ENCODE measurements at places on chromosomes 7 and 10.

DNA sequence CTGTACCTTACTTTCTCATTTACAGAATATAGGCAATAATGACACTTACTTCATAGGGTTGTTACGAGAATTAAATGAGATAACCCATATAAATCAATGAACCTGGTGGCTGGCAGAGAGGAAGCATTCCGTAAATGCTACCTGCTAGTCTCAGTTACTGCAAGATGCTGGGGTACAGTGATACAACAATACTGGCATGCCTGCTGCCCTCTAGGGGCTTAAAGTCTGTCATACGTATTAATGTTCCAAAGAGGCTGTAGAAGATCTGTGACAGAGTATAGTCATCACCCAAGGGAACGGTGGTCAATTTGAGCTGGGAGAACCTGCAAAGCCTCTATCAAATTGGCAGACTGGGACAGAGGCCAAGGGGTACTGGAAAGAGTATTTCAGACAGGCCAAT is 421.5 kb downstream of the GPAM start:
- DNase-seq: no peak

DNA sequence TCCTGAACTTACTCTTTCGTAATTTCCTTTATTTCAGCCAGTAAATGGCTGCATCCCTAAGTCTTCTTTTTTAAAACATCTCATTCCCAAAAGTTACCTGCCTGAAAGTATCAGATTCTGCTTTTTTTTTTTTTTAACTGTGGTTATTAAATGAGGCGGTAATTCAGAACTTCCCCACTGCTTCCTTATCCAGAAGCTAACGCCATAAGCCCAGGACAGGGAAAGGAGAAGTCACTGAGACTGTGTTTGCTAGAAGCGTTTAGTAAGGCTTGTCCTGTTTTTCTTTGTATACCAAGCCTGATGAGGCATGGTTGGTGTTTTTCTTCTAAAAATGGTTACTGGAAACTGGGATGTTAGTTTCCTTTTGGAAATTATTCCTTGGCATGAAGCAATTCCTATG is 197.8 kb downstream of the CELF2 start:
- DNase-seq: no peak

DNA sequence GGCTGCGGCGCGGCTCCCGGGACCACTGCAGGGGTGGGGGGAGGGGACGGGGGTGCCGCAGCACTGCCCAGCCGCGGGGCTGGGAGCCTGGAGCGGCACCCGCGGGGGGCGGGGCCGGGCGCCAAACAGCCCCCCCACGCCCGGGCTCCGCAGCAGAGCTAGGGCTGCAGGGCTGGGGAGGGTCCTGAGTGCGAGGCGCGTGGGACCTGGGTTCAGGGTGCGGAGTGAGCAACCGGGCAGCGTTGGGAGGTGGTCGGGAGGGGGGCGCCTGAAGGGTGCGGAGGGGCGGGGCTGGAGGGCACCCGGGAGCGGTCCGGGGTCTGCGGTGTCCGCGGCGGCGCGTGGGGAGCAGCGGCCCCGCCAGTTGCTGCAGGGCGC is 528 bp downstream of the CAMK2G start:
- no peak for DNase-seq

DNA sequence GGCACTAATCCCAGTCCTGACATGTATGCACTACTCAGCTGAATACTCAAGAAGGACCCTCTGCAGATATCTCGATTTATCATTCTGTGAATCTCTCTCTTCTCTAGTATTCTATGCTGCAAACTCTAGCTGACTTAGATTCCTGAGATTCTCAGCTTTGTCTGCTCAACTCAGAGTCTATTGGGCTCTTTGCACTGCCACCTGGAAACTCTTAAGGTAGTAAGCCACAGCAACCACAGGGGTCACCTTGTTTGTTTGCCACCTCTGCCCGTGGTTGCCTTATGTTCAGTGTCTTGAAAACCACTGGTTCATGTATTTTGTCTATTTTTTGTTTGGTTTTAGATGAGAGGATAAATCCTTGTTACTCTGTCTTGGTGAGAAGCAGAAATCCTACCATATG is 72.9 kb downstream of the SP8 start:
- no peak for DNase-seq

- peak; percentile 25 for DNase-seq
These were observed 2.7 kb downstream of the STK17A start for GRCh38 chr7:43585562-43585961.

GRCh38 chr10:27448921-27449320 is 55.2 kb upstream of the RAB18 start:
- DNase-seq: peak; percentile 33

- no peak for DNase-seq
These were observed 82.2 kb downstream of the EPDR1 start for GRCh38 chr7:38002689-38003088.

DNA sequence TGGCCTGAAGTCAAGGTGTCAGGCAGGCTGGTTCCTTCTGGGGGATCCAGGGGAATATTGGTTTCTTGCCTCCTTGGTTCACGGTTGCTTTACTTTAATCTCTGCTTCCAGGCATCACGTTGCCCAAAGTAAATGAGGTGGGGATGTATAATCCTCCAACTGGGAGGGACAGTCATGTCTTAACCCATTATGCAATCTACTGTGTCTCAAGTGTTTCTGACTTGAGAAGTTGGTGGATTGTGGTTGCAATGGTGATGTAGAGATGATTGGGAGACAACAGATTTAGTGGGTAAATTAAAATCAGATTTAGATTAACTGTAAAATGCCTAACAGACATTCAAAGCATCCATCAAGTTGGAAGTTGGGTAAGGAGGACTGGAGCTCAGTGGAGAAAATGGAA is 32.7 kb downstream of the TBXAS1 start:
- DNase-seq: no peak

- DNase-seq: no peak
These were observed 153.0 kb downstream of the GRK5 start for GRCh38 chr10:119360181-119360921.

- peak; percentile 62 for DNase-seq
These were observed 3.1 kb upstream of the KNDC1 start for GRCh38 chr10:133156674-133157579.

- DNase-seq: no peak
These were observed 9.5 kb downstream of the NCAPG2 start for GRCh38 chr7:158695056-158695455.

DNA sequence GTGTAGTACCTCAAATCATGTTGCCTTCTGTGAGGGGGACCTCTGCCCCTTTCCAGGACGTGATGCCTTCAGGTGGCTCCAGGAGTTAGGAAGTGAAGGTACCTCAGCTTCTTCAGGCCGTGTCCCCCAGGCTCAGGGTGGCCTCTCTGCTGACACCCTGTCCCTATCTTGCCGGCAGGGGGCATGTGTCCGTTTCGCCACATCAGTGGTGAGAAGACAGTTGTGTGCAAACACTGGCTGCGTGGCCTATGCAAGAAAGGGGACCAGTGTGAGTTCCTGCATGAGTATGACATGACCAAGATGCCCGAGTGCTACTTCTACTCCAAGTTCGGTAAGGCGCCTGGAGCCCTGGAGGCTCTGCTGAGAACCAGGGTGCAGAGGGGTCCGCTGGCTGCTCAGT is 9.2 kb downstream of the CPSF4 start:
- DNase-seq: no peak

DNA sequence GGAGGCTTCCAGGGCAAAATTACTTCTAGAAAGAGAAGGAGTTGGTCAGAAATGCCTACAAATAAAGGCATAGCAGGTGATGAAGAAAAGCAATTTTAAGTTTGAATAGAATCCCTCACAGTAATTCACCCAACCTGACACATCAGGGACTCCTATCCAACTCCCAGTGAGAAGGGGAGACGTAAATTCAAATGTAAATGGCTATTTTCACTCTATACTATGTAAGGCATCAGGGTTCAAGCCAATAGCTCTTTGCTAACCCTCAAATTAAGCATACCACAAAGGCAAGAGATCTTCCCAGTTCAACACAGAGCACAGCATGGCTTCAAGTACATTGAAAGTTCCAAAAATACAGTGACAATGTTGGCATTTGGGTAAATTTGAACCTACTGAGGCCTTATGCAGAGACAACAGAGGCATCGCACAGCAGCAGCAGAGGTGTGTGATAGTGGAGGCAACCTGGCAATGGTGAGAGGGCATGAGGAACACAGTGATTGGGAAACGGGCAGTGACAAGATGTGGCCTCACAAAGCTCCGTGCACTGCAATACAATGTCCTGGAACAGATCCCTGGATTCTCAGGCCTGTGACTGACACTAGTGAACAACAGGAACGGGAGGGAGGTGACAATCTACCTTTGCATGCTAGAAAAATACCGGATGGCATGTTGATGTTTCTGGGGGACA is 95.7 kb downstream of the VSTM2A start:
- no peak for DNase-seq

DNA sequence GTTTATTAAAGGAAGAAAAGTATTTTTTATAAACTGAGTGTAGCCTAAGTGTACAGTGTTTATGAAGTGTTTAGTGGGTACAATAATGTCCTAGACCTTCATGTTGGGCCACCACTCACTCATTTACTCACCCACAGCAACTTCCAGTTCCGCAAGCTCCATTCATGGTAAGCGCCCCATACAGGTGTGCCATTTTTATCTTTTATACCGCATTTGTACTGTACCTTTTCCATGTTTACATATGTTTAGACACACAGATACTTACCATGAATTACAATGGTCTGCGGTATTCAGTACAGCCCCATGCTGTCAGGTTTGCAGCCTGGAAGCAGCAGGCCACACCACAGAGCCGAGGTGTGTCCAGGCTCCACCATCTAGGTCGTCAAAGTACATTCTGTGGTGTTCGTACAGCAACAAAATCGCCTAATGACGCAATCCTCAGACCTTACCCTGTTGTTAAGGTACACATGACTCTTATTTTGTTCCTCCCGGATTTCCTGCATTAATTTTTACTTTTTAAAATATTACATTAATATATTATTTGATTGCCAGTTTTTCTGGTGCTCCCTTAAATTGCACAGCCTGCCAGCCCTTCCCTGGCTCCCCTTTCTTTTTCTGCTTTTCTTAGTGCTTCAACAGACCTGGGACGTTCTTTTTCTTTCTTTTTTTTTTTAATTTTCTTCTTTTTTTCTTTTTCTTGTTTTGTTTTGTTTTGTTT is 881 bp upstream of the SSBP1 start:
- DNase-seq: no peak

DNA sequence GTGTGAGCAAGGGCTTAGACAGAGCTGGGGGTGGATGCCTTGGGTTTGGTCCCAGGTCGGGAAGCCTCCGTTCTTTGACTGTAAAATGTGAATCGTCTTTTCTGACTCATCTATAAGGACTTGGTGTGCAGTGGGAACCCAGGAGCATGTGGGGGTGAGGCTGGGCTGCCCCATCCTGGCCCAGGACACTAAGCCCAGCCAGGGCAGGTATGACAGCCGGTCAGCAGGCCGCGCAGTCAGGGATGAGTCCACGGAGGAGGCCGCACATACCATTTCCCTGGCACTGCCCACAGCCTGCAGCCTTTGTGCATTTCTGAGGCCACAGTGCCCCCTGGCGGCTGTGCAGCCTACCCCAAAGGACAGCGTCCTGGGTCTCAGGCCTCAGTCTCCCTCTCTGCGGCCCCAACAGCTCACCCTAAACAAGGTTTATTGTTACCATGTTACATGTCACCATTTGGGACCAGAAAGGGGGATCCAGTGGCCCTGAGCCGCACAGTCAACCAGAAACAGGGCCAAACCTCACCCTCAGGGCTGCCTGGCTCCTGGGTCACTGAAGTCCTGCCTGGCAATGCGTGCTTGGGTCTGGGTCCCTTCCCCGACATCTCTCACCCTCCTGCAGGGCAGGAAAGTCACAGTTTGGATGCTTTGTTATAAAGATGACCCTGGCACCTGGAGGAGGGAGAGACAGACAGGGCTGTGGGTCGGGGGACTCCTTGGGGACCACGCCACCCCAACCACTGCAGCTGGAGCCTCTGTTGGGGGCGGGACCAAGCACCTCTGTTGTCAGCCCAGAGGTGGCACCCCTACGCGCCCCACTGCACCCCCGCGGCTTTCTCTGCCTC is 14.4 kb upstream of the SH2B2 start:
- peak; percentile 91 for DNase-seq

DNA sequence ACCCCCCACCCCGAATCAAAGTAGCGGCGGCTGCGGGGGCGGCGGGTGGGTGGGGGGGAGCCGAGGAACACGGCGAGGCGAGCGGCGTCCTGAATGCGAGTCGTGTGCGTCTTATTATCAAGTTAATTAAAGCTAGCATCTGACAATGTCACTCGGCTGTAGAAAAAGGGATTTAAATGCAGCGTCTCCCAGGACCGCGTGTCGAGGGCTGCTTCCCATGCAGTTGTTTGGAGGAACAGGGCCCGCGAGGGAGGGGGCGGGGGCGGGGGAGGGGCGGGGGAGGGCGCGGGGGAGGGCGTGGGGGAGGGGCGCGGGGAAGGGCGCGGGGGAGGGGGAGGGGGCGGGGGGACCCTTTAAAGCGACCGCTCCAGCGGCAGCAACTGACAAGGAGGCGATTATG is 2.7 kb upstream of the UNCX start:
- no peak for DNase-seq

DNA sequence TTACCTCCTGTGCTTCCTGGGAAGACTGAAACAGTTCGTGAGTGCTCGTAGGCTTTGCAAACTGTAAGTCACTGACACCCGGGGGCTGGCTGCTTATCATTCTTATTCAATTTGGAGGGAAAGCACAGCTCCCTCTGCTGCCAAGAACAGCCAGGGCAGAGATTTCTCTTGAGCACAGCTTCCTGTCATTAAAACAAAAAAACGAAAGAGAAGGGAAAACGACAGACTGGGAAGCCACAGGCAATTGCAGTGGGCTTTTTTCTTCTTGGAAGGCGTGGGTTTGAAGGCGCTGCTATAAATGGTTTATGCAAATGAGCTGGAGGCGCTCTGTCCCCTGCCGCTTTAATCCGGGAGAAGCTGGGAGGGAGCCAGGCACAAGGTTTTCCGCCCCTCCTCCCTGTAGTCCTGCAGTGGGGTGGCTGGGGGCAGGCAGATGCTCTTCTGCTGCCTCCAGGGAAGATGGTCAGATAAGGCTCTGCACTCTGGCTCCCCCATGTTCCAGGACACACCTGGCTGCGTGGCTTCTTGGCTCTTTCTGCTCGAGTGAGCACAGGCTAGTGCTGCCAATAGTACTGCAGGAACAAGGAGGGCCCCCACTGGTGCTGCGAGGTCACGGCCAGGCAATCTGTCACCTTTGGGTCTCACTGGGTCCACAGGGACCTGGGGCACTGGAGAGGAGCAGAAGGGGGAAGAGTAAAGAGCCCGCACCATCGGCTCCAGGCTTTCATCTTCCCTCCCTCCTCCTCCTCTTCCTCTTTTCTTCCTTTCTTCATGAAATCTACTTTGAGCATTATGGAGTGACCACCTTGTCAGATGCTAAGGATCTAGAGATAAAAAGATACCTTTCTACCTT is 49.5 kb downstream of the NEURL1 start:
- peak; percentile 6 for DNase-seq

GRCh38 chr7:44290252-44290620 is 35.2 kb downstream of the CAMK2B start:
- DNase-seq: no peak
